ENCODE measurements at places on chromosomes 4 and X.

- no peak overlapping the region for H3K27ac ChIP-seq
- no peaks in the 10 kb centered on the region for H3K36me3 ChIP-seq
- H3K4me1 ChIP-seq, result no peaks in the 10 kb centered on the region
- H3K4me3 ChIP-seq, result no peak overlapping the region
Observed at GRCh38 chrX:70313503-70313902, 23.6 kb downstream of the KIF4A start.

- DNase-seq, result no peak
- no peak overlapping the region for H3K4me3 ChIP-seq
- H3K27me3 ChIP-seq, result no peaks in the 10 kb centered on the region
- H3K36me3 ChIP-seq, result no peaks in the 10 kb centered on the region
Observed at GRCh38 chr4:8041172-8041571, 101.5 kb upstream of the AFAP1 start.

DNA sequence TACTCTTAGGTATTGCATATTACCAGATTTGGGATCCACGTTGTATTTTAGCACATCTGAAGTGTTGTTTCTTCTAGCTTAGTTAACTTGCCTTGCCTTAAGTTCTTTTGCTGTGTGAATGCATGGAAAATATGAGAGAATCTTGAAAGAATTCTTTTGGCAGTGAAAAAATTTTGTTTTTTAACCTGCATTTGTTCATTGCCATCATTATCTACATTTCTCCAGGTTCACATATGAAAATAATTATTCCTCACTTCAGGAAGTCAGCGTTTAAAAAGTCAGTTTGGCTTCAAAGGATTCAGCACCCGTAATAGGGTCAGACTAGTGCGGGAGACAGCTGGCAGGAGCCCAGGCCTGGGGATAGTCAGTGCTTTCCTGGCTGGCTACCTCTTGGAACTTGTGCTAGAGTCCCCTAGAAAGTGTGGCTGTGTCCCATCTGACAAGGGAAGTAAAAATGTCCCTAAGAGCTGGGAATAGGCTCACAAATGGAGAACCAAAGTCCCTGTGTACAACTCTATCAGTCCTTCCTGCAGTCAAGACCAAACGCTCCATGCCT is 251.9 kb upstream of the KLF3 start:
- H3K27me3 ChIP-seq, result no peaks in the 10 kb centered on the region
- DNase-seq, result peak; percentile 29
- H3K36me3 ChIP-seq, result no peaks in the 10 kb centered on the region
- H3K27ac ChIP-seq, result no peak overlapping the region
- H3K4me3 ChIP-seq, result no peak overlapping the region

- no peak for DNase-seq
- H3K27me3 ChIP-seq, result no peaks in the 10 kb centered on the region
- H3K4me3 ChIP-seq, result no peak overlapping the region
- H3K4me1 ChIP-seq, result no peaks in the 10 kb centered on the region
Observed at GRCh38 chr4:41573502-41574001, 35.6 kb downstream of the LIMCH1 start.

DNA sequence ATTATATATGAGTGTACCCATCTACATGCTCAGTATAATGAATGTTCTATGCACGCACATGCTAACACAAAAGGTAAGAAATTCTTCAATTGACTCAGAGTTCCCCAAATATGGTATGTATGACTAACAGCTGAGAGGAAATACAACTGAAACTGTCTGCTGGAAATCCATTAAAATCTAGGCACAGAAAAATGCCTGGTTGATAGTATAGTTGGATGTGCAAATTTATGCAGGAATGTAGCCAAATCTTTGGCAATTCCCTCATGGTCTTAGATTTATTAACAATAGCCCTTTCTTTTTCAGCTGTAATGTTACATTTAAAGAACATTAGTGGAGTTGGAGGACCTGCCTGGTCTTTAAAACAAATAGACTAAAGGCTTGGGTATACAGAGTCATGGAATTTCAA is 5.5 kb downstream of the CAMK2D start:
- H3K36me3 ChIP-seq, result no peaks in the 10 kb centered on the region
- no peaks in the 10 kb centered on the region for H3K27me3 ChIP-seq
- H3K27ac ChIP-seq, result no peak overlapping the region

DNA sequence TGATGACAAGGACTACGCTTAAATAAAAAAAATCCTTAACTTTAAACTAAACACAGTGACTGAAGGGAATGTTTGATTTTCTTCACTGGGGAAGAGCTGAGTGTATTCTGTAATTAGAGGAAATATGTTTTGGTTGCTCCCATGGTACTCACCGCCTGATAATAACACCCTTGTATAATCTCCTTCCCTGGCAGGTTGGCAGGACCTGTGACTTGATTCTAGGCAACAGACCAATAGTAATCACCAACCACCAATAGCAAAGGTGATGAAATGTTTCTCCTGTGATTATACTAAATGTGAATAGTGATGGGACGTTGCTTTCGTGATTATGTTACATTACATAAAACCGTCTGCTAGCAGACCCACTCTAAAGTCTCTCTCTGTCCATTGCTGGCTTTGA is 536.8 kb upstream of the CPEB2 start:
- H3K27ac ChIP-seq, result no peak overlapping the region
- H3K36me3 ChIP-seq, result no peaks in the 10 kb centered on the region
- no peak for DNase-seq
- no peaks in the 10 kb centered on the region for H3K4me1 ChIP-seq

- H3K4me1 ChIP-seq, result no peaks in the 10 kb centered on the region
- no peaks in the 10 kb centered on the region for H3K27me3 ChIP-seq
- H3K4me3 ChIP-seq, result no peak overlapping the region
- no peak for DNase-seq
- H3K36me3 ChIP-seq, result no peaks in the 10 kb centered on the region
Observed at GRCh38 chrX:37599729-37600128, 28.3 kb downstream of the LANCL3 start.

GRCh38 chr4:138616775-138617174 is 374.6 kb upstream of the SLC7A11 start:
- no peaks in the 10 kb centered on the region for H3K36me3 ChIP-seq
- no peak overlapping the region for H3K4me3 ChIP-seq
- H3K27ac ChIP-seq, result no peak overlapping the region
- DNase-seq, result no peak
- H3K4me1 ChIP-seq, result no peaks in the 10 kb centered on the region

DNA sequence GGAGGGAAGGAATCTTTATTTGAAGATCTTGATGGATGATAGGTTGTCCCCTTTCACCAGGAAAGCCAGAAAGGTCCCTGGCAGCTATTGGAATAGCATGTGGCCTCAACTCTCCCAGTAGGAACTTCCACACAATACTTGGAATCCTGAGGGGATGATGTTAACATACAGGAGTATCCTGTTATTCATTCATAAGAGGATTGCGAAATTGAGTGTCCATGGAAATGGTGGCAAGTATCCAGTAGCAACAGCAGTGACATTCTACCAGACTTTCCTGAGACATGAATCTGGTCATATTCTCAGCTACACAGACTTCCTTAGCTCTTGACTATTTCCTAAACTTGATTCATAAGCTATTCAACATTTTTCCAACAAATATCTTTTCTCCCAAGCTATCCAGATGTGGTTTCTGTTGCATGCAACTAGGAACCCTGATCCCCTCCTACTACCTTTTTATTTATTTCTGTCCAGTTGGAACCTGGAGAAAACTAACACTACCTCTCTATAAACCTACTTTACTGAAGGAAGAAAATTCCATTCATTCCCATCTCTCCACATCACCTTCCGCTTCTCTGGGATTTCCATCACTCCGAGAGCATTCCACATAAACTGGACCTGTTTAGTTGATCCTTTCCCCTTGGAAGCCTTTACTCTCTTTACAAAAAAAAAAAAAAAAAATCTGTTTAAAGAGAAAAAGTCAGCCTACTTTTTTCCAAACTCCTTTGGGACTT is 101.8 kb downstream of the ANXA5 start:
- H3K27ac ChIP-seq, result no peak overlapping the region
- no peaks in the 10 kb centered on the region for H3K27me3 ChIP-seq
- no peaks in the 10 kb centered on the region for H3K36me3 ChIP-seq
- no peaks in the 10 kb centered on the region for H3K4me1 ChIP-seq
- no peak for DNase-seq
- H3K4me3 ChIP-seq, result no peak overlapping the region

DNA sequence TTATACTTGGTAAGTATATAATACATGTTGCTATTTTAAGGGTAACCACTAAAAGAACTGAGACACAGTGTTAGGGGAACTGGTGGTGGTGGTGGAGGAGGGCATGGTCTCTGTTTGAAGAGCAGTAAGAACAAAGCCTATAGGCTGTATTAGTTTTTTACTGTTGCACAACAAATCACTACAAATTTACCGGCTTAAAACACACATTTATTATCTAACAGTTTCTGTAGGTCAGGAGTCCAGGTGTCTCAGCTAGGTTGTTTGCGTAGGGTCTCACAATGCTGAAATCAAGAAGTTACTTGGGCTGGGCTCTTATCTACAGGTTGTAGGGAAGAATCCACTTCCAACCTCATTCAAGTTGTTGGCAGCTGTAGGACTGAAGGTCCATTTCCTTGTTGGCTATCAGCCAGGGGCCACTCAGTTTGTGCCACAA is 52.6 kb downstream of the CASK start:
- peak; percentile 34 for DNase-seq
- no peaks in the 10 kb centered on the region for H3K4me1 ChIP-seq
- H3K4me3 ChIP-seq, result no peak overlapping the region
- no peaks in the 10 kb centered on the region for H3K36me3 ChIP-seq
- H3K27me3 ChIP-seq, result no peaks in the 10 kb centered on the region
- no peak overlapping the region for H3K27ac ChIP-seq

DNA sequence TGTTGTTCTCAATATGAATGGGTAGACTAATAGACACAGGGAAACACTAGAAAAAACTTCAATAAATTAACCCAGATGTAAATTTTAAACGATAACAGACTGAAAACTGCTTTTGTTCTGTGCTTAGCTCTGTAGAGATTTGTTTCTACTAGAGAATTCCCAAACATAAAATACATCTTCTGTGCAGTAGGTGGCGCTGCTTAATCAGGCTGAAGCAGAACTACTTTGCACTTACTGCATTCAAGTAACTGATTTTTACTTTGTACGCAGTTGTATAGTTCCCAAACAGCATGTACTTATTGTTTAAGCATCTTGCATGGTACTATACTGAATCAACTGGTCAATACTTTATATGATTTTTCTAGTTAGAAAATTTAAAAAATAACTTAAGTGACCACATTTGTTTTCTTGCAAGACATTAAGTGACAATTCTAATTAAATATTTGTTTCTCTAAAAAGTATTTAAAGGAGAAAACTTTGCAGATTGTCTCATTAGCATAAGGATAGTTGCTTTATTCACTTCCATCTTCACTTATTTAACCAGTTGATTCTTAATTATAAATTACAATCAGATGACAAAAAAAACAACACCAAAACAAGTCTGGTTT is 490.6 kb downstream of the IL15 start:
- no peaks in the 10 kb centered on the region for H3K36me3 ChIP-seq
- DNase-seq, result peak; percentile 64
- H3K27ac ChIP-seq, result no peak overlapping the region
- no peaks in the 10 kb centered on the region for H3K4me1 ChIP-seq
- H3K4me3 ChIP-seq, result no peak overlapping the region
- no peaks in the 10 kb centered on the region for H3K27me3 ChIP-seq

- no peak overlapping the region for H3K27ac ChIP-seq
- no peak for DNase-seq
- H3K27me3 ChIP-seq, result no peaks in the 10 kb centered on the region
- no peaks in the 10 kb centered on the region for H3K36me3 ChIP-seq
- H3K4me1 ChIP-seq, result no peaks in the 10 kb centered on the region
Observed at GRCh38 chrX:110145854-110146253, 142.9 kb downstream of the TMEM164 start.

DNA sequence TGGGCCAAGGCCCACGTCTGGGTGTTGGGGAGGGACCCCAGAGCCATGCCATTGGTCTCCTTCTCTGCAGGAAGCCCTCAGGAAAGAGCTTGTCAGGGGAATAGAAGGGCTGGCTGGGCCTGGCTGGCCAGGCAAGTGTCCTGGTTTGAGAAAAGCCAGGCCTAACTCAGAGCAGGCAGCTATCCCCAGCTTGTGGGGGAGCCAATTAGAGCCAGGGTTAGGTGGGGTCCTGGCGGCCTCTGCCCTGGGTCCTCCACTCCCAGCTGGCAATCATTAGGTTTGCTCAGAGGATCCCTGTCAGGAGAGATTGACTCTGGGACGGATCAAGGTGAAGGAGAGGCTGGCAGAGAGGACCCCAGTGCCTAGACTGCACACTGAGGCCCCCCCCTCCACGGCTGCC is 64.8 kb downstream of the PJA1 start:
- H3K4me3 ChIP-seq, result no peak overlapping the region
- H3K4me1 ChIP-seq, result no peaks in the 10 kb centered on the region
- no peak overlapping the region for H3K27ac ChIP-seq
- no peaks in the 10 kb centered on the region for H3K36me3 ChIP-seq

- peaks cover 39% of the 10 kb centered on the region for H3K27me3 ChIP-seq
- no peak overlapping the region for H3K27ac ChIP-seq
- no peak overlapping the region for H3K4me3 ChIP-seq
- no peak for DNase-seq
- no peaks in the 10 kb centered on the region for H3K4me1 ChIP-seq
Observed at GRCh38 chrX:153641627-153642026, 5.4 kb upstream of the DUSP9 start.

DNA sequence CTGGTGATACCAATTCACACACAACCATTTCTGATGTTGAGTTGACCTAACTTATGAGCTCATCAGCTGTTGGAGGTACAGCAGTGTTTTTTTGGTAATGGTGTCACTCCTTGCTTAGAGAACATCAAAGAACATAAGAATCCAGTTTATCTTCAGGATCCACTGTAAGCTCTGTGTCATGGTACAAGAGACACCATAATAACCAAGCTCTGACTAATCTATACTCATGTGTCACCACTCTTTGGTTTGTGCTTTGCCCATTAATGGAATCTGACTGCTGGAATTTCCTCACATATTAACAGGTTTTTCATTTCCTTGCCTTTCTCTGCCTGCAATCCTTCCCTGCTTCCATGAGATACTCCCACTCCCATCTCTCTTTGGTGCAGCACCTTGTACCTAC is 735.1 kb upstream of the LCORL start:
- H3K27ac ChIP-seq, result no peak overlapping the region
- H3K36me3 ChIP-seq, result no peaks in the 10 kb centered on the region
- H3K27me3 ChIP-seq, result no peaks in the 10 kb centered on the region
- no peak for DNase-seq
- no peak overlapping the region for H3K4me3 ChIP-seq

DNA sequence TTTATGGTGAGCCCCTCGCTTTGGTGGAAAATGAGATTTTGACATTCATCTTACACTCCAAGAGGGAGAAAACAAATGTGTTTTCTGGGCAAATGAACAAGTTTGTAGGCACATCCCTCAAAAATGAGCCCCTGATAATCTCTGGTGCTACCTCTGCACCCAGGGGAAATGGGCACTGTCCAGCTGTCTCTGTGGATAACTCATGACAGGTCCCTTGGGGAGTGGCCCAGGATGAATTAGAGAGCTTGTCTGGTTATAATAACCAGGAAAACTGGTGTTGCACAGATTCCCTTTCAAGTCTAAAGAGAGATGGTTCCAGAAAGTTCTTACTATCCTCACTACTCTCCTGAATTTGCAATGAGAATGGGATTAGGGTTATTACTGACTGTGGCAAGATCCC is 7.5 kb downstream of the RASL11B start:
- H3K27ac ChIP-seq, result no peak overlapping the region
- H3K27me3 ChIP-seq, result no peaks in the 10 kb centered on the region
- H3K4me1 ChIP-seq, result no peaks in the 10 kb centered on the region
- H3K36me3 ChIP-seq, result no peaks in the 10 kb centered on the region

GRCh38 chrX:9534686-9535085 is 69.8 kb downstream of the TBL1X start:
- H3K27me3 ChIP-seq, result no peaks in the 10 kb centered on the region
- no peak overlapping the region for H3K27ac ChIP-seq
- H3K4me1 ChIP-seq, result no peaks in the 10 kb centered on the region
- no peaks in the 10 kb centered on the region for H3K36me3 ChIP-seq
- no peak for DNase-seq

- no peak overlapping the region for H3K4me3 ChIP-seq
- no peak for DNase-seq
- H3K27ac ChIP-seq, result no peak overlapping the region
- H3K4me1 ChIP-seq, result no peaks in the 10 kb centered on the region
Observed at GRCh38 chr4:52665592-52665991, 6.5 kb upstream of the USP46 start.
